ENCODE measurements at places on chromosomes 13 and 19.
A peak's percentile ranks its signal among the peaks of the same experiment; 100 is the strongest.

DNA sequence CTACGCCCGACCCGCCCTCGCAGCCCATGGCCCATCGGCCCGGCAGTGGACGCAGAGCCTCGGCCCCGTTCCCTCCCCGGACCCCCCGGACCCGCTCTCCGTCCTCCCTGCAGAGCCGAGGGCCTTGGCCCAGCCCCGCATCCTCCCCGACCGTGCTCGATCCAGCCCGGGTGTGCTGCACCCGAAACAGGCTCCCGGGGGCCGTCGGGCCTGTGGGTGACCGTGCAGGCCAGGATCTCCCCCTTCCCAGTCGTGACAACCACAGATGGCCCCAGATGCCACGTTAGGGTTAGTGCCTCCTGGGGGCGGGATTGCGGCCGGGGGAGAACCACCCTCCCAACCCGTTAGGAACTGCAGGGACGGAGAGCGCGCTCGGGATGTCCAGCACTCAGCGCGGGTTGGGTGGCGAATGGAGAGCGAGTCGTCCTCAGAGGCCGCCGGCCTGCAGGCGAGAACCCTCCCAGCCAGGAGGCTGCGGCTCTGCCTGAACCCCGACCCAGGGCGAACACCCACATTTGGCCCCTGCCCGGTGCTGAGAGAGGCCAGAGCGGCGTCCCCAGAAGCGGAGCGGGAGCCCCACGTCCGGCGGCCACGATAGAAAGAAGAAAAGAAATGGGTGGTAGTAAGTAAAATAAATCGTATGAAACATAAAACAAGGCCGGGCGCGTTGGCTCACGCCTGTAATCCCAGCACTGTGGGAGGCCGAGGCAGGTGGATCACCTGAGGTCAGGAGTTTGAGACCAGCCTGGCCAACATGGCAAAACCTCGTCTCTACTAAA lies 6.7 kb upstream of the MADCAM1 start:
- peak; percentile 18 for DNase-seq

GRCh38 chr13:80340651-80341100 lies 250 bp downstream of the SPRY2 start:
- DNase-seq: no peak

GRCh38 chr19:19606021-19606420 lies 12.5 kb downstream of the PBX4 start:
- DNase-seq: no peak

- no peak for DNase-seq
Measured at GRCh38 chr19:57816652-57817051, 1.9 kb upstream of the ZNF552 start.

DNA sequence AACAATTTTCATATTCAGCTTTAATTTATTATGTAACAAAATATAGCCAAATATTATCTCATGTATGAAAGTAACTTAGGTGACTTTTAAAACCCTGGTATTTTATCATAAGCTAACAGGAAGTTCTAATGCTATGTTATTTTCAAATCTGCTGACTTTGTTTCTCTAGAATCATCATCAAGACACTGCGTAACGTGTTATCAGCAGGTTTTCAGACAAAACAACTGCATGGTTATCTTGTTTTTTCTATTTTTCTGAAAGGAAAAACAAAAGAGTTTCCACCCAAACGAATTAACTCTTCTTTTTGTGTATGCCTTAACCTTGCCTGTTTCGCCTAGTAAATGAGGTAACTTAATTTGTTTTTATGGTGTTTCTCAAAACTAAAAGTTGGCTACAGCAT lies 156.3 kb downstream of the TBC1D4 start:
- no peak for DNase-seq

DNA sequence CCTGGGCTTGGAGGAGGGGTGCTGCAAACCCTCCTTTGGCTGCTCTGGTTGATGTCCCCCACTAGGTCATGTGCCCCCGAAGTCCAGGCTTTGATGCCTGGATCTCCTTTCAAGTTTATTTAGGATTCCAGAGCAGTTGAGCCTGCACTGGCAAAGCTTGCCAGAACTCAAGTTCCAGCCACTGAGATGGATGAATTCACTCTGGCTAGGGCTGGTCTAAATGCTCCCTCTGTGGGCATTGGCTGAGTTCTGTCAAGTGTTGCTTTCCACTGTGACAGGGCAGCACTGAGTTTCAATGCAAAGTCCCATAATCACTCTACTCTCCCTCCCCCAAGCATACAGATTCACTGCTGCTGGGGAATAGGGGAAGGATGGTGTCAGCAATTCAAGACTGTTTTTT lies 17.8 kb upstream of the LMO7 start:
- no peak for DNase-seq

DNA sequence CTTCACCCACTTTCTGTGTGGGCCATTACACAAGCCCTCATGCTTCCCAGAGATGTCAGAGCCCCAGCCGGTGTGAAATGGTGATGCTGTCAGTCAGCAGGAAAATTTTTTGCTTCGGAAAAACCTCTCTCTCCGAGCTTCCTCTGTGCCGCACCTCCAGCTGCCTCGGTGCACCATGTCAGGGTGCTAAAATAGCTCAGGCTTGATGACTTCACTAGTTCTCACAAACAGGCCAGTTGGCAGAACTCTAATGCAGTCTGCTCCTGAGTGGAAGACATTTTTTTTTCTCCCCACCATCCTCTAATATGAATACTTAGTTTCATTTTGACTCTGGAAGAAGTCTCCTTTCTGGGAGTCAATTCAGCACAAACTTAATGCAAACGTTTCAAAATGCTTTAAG lies 71.3 kb downstream of the KLF12 start:
- peak; percentile 11 for DNase-seq

DNA sequence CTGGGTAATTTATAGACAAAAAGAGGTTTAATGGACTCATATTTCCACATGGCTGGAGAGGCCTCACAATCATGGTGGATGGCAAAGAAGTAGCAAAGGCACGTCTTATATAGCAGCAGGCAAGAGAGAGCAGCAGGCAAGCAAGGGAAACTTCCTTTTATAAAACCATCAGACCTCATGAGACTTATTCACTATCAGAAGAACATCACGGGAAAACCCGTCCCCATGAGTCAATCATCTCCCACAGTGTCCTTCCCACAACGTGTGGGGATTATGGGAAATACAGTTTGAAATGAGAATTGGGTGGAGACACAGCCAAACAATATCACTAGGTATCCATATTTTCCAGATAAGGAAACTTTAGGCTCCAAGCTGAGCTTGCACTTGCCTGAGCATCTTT lies 9.5 kb upstream of the CYP2B6 start:
- DNase-seq: no peak

DNA sequence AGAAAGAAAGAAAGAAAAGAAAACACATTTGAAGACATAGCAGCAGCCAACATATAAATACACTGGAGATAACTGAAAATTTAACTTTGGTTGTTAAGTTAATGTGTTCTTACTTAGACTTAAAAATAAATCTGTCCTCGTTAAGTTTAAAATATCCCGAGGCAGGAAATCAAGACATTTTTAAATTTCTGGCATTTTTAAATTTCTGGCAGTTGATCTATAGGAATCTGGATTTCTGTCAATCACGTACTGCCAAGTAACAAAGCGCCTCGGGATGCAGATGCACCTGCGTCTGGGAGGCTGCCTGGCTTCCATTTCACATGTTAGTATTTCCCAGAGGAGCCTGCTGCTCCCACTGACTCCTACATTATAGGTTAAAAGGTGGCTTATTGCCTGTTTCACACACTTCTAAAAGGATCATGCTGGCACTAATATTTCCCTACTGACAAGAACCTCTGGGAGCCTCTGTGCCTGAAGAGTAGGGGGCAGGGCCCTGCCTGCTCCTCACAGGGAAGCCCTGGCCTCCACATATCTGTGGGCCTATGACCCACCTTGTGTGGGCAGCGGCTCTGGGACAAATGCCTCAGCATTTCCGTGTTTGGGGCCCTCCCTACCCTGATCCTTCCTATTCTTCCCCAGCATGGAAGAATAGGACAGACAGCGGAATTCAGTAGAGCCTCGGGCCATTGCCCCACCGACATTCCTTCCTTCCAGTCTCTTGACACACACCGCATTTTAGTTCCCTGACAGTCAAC lies 62.8 kb upstream of the ATP12A start:
- no peak for DNase-seq

GRCh38 chr13:73765651-73766384 lies 368.4 kb downstream of the KLF12 start:
- no peak for DNase-seq
